ENCODE measurements at places on chromosomes 5 and 9.

DNA sequence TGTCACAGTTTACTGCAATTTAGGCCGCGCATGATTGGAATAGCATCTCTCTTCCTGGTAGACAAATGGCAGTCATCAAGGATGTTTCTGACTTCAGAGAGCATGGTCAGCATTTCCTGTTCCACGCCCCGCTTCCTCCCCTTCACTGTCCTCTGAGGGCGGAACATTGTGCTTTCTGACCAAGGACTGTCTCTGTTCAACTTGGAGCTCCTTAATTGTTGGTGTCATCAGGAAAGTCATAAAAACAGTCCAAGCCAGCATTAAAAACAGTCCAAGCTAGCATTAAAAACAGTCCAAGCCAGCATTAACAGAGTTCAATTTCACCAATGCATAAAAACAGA lies 301.3 kb upstream of the IRX4 start:
- no peak for DNase-seq

- no peak for DNase-seq
These were observed 77.8 kb downstream of the ERBIN start for GRCh38 chr5:66004216-66004615.

DNA sequence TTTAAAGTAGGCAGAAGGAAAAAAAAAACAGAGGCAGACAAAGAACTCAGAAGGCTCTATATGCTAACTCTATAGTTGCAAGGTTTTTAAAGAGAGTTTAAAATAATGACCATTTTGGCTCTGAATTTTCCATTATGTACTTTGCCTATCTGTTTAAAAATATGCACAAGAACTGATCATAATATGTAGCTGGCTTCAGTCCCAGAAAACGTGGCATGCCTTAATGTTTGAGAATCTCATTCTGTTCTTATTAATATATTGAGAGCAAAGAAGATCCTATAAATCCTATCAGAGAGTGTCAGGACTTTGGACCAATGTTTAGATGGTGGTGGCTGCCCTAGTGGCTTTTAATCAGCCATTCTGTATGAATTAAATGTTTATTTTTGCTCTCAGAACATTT lies 121.5 kb downstream of the JMY start:
- no peak for DNase-seq

DNA sequence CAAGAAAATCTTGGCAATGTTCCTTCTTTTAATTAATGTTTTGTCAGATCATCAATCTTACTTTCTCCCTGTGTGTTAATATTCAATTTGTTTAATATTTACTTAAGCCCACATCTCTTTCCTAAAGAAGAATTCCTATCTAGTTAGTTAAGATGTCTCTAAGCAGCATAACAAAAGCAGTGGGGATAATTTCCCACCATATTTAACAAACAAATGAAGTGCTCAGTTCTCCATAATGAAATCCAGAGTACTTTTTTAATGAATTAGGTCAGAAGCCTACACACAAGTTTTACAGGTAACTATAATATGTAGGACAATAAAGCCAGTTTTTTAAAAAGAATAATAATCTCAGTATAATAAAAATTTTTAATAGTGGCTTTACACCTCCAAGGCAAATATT lies 1918.8 kb downstream of the EFNA5 start:
- DNase-seq = no peak

GRCh38 chr9:80501635-80502034 lies 929.9 kb downstream of the TLE4 start:
- no peak for DNase-seq

DNA sequence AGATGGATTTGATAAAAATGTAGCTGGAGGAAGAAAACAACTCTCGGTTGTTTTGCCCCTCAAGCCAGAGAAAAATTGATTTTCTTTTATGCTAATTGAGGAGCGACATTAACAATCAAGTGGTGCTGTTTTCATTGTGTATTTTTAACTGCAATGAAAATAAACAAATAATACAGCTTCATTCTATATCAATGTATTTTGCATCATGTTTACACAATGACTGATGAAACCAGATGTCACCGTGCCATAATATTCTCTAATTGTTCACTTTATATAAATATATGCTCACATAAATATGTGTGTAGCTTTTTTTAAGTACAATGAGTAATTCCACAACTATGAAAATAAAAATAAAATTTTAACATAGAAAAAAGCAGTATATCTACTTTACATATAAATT lies 139.0 kb upstream of the PRDM9 start:
- no peak for DNase-seq

GRCh38 chr5:127959152-127959764 lies 124.3 kb upstream of the SLC12A2 start:
- DNase-seq = no peak

GRCh38 chr5:154002511-154003020 lies 36.1 kb downstream of the FAM114A2 start:
- DNase-seq = no peak

DNA sequence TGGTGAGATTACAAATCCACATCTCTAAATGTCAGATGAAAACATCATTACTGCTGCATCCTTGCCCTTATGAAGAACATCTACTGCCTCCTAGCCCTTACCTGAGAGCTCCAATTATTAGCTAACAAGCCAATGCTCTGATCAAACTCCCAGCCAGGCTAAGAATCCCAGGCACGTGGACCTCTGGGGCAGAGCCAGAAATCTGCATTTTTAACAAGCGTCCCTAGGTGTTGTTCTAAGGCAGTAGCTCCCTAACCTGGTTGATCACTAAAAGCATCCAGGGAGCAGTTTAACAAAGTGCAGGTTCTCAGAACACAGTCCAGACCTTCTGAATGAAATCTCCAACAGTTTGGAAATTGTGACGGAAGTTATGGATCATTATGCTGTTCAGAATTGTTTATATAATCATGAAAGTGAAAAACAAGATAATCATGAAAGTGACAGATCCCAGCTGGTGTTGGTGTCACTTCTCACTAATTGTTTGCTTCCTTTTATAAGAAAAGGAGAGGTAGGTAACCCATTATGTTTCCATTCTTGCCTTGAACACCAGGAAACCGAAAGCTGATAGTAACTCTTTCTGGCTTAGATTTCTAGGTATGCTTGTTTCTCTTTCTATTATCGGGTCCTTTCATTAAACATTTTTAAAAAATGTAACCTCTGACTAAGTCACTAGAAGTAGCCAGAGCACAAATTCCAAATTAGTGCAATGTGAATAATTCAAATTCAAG lies 216.5 kb upstream of the NR4A3 start:
- no peak for DNase-seq

- no peak for DNase-seq
These were observed 28.4 kb downstream of the PSAT1 start for GRCh38 chr9:78325343-78325742.

Data from stimulated activated CD4-positive, alpha-beta T cell treated with anti-CD3 and anti-CD28 coated beads, Interleukin-1b, Interleukin-23, amount 100 ng/mL, for 1 hour (primary cell).